ENCODE measurements at places on chromosomes 1 and 21.

DNA sequence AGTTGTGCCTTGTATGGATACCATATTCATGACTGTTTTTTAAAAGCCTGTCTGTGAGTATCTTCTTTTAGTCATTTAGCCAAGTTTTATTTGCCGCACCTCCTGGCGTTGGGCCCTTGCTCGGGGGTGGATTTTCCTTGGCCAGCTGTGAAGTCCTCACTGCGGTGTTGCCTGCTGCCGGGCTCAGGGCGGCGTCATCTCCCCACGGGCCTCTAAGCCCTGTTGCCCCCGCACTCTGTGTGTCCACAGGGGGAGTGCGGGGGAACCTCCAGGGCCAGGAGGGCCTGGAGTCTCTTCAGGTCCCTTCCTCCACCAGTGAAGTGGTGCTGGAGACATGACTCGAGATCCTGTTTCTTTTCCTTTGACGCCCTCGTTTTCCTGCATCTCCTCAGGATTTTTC is 65.8 kb upstream of the DIP2A start:
- DNase-seq = no peak
- no peaks in the 10 kb centered on the region for H3K27me3 ChIP-seq

DNA sequence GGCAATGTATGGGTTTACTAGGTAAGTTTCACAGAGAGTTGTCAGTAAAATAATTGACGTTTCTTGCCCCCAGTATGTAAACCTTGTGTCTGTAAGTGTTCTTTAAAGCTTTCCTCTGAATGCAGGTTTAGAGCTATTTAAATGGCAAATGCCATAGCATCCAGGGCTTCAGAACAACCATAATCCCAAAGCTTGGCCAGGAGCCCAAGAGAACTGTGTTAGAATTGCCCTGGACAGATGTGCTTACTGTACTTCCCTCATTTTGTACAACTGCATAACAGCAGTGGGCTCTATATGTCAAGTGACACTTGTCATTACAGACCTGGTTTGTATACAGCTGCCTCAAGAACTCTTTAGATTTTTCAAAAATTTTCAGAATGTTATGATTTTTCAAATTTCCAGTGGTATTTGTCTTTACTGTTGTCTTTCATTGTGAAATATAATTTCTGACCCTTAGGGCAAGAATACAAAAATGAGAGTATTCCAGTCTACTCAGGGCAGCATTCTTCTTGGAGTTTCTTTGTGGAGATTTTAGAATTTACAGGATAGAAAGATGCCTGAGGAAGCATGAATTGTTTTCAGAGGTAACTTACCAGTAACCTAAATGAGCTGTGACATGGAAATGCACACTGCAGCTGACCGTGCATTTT is 136.9 kb upstream of the L1TD1 start:
- no peak overlapping the region for H3K27ac ChIP-seq
- DNase-seq = no peak
- H3K27me3 ChIP-seq = no peaks in the 10 kb centered on the region

DNA sequence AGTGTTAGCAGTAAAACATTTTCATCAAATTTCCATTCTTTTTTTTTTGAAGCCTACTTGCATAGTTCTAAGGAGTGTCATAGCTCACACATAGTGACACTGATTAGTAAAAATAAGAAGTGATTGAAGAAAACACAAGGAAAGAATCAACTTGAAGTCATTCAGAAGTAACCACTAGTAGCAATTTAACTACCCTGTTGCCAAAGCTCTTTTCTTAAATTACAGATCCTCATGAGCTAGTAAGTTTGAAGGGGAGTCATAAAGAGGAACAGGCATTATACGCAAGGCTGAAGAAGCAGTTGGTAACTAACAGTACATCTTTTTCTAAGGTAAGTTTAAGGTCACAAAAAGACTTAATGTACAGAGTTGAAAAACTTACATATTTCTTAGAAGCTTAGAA is 332.2 kb downstream of the CHRM3 start:
- H3K27me3 ChIP-seq = no peaks in the 10 kb centered on the region
- no peak for DNase-seq
- H3K27ac ChIP-seq = no peak overlapping the region

DNA sequence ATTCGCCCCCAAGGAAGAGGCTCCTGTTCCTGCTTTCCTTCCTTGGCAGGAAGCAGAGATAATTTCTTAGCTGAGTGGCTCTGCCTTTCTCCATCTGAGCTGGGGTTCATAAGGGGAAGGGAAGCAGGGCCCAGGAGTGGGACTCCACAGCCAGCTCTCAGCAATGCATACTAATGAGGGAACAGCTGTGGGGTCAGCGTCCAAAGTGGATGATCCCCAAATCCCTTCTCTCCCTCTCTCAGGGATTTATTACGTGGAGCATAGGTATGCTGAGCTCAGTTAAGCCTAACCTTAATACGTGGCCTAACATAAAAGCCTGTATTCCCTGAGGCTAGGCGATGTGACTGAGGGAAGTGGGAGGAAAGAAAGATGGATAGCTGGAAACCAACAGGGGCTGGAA is 87.3 kb upstream of the CTTNBP2NL start:
- no peak for DNase-seq
- H3K36me3 ChIP-seq = no peaks in the 10 kb centered on the region
- H3K27ac ChIP-seq = no peak overlapping the region
- no peak overlapping the region for H3K4me3 ChIP-seq
- peaks cover 13% of the 10 kb centered on the region for H3K4me1 ChIP-seq
